Left kidney (tissue), 8 donors: ENCODE measurements at places on chromosomes 6 and 20.

DNA sequence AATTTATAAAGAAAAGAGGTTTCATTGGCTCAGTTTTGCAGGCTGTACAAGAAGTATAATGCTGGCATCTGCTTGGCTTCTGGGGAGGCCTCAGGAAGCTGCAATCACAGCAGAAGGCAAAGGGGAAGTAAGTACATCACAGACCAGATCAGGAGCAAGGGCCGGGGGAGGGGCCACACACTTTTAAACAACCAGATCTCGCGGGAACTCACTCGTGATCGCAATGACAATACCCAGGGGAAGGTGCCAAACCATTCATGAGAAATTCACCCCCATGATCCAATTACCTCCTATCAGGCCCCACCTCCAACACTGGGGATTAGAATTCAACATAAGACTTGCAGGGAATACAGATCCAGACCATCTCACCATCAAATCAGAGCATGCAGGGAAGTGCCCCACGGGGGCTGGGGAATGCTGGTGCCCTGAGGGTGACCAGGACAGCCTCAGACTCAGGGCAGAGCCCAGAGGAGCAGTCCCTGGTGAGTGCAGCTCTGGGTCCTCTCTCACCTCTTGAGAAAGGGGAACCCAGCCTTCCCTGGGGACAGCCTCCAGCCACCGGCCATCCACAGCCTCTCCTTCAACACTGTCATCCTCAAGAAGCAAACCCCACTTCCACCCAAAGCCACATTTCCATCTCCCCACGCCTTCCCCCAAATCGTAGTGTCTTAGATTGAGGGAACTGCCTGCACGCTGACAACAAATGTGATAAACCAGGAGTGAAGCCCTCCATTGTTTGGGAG lies 80.7 kb downstream of the ANKRD60 start:
- DNase-seq: no peak

DNA sequence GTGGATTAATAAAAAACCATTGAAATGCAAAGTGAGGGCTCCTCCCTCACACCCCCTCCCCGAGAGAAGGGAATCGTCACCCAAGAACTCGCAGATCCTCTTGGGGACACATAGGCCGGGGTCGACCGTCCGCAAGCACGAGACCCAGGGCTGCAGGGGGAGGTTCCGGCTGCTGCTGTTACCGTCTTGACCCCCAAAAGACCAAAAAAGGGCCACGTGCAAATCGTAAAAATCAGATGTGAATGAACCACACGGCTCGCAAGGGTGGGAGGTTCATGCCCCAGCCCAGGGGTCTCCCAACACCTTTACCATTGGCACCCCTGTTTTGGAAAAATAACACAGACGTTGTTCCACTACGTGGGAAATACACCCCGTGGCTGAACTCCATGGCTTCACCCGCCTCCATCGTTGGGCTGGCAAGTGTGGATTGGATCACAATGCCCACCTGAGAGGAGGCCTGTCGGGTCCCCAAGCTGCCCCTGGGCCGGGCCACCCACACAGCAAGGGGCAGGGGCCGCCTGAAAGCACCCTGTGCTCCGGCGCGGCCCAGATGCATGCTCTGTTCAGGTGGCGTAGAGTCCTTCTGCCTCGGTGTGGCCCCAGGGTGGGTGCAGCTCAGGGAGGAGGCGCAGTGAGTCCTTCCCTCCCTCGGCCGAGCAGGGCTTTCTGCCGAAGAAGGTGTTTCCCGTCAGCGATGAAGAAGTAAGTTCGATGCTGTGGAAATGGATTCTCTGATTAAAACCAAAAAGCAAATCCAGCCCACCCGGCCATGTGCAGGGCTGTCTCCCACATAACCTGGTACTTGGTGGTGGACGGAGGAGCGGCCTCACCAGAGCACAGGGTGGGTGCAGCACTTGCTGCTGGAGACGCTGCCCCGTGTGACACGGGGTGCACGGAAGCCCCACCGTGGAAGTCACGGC lies 85.0 kb downstream of the YTHDF1 start:
- no peak for DNase-seq

GRCh38 chr20:2708665-2709064 lies 16.1 kb downstream of the EBF4 start:
- DNase-seq: no peak

GRCh38 chr20:1926237-1926636 lies 31.0 kb downstream of the SIRPA start:
- no peak for DNase-seq

DNA sequence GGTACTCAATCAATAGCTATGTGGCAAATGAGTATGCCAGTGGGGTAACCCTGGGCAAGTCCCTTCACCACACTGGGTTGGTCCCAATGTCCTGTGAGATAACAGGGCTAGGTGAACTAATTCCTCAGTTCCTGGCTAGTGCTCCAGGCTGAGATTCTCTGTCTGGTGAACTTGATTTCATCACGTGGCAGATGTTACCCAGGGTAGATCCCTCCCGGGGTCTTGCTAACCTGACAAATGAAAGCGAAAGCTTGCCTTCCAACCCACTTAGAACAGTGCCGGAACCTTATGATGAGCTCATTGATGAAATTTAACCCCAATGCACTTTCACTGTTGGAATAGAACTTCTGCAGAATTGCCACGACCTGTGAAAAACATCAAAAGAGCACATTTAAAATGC lies 6.6 kb upstream of the ANKRD60 start:
- DNase-seq: no peak

DNA sequence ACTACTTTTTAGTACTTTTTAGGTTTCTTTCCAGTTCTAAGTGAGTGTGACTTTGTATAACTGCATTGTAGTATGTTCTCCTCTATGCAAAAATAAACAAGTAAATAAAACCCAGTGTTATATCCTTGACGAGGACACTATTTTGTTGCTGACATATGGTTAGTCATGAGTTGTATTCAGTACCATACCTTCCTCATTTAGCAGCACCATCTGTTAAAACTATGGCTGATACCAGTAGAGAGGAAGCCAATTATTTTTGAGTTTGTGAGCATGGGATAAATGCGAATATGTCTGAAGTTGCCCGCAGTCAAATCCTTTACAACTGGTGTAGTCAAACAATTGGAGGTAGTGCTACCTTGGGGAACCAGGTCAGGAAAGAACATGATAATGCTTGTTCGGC lies 74.1 kb downstream of the CDKAL1 start:
- DNase-seq: no peak

GRCh38 chr6:157681041-157681650 lies 141.9 kb upstream of the SNX9 start:
- DNase-seq: no peak

- no peak for DNase-seq
Measured at GRCh38 chr6:44179648-44180047, 21.0 kb downstream of the CAPN11 start.

DNA sequence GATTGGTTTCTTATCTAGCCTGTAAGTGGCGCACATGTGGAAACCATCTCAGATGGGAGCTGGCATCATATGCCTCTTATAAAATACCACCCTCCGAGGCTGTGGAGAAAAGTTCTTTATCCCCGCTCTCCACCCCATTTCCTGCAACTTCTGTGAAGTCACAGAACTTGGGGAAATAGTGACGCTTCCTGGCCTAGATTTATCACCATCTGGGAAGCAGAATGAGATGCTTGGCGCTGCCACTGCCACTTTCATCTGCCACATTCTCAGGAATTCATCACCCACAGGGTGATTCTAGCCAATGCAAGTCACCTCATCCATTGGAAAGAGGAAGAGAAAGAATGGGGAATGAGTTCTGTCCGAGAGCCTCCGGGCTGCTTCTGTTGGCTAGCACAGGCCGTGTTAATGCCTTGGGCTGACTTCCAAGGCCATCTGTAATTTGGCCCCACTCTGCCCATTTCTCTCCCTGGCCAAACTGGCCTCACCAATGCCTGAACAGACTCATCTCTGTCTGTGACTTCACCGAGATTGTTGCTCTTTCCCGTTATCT lies 148.8 kb upstream of the SOX4 start:
- no peak for DNase-seq
